ENCODE measurements at places on chromosomes 7 and 10. TPM values are rescaled to one million over a fixed set of nuclear protein-coding genes. Genes with fewer than 3 reads are reported as not detected.
A peak's percentile ranks its signal among the peaks of the same experiment; 100 is the strongest.

The PRSS2 gene
- total RNA-seq = not detected

The VAX1 gene
- total RNA-seq = not detected

The ZPBP gene
- not detected for total RNA-seq

DNA sequence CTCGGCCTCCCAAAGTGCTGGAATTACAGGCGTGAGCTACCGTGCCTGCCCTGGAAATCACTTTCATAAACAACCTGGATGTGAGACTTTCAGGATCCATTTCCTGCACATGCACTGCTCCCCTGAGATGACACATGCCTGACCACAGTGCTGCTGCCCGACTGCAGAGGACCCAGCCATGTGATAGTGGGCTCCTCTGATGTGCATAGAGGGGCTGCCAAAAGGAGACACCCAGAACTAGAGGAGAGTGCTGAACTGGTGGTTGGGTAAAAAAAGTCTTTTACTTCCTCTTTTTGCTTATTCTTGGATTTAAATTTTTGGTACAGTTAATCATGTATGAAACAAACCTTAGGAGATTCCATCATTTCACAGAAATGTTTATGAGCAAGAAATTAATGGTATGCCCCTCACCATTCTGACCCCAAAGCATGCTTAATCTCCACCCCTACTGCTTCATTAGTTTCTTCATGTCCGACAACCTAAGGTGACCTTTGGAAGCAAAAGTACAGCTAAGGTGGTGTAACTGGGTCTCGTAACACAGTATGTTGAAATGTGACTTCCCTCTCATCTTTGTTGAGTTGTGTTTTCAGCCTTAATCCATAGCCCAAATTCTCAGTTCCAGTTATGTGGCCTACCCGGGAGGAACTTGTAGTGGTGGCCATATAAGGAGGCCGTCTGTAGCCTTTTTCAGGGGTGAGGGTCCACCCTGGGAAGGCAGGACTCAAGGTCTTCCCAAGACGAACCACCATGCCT lies 111.1 kb downstream of the RNF216 start:
- H3K27ac ChIP-seq = no peak overlapping the region
- H3K4me3 ChIP-seq = no peak overlapping the region
- H3K4me1 ChIP-seq = peaks cover 19% of the 10 kb centered on the region

GRCh38 chr7:8260871-8261694 lies 884 bp downstream of the ICA1 start:
- H3K36me3 ChIP-seq = no peaks in the 10 kb centered on the region
- peak; percentile 63 for DNase-seq
- peaks cover 7% of the 10 kb centered on the region for H3K4me1 ChIP-seq
- no peaks in the 10 kb centered on the region for H3K27me3 ChIP-seq
- peak overlapping the region; percentile 84 for H3K4me3 ChIP-seq

DNA sequence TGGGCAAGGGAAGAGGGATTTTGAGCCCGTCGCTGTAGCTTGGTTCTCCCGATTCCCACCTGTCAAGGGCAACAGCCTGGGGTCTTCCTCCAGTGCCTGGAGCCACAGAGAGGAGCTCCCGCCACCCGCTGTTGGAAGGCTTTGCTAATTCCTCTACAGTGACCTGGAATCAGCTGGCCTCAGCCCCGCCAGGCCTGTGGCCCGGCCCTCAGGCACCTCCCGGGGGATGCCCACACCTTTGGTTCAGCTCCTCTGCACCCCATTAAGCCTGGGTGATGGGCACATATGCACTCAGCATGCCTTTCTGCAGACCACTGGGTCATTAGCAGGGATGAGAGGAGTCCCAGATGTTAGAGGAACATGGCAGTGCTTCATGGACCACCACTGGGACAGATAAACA lies 121.4 kb upstream of the MKI67 start:
- DNase-seq = no peak
- H3K36me3 ChIP-seq = no peaks in the 10 kb centered on the region

DNA sequence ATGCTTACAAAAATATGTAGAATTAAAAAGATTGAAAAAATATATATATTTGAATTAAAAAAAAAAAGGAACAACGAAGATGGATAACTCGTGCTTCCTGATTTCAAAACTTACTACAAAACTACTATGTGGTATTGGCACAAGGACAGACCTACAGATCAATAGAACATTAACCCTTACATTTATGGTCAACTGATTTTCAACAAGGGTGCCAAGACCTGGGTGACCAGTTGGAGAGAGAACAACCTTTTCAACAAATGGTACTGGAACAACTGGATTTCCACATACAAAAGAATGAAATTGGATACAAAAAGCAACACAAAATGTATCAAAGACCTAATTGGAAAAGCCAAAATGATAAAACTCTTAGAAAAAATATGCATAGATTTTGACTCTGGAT lies 10.1 kb downstream of the AP3M1 start:
- no peak overlapping the region for H3K27ac ChIP-seq
- no peak for DNase-seq
- no peak overlapping the region for H3K4me3 ChIP-seq
- H3K4me1 ChIP-seq = peaks cover 11% of the 10 kb centered on the region

DNA sequence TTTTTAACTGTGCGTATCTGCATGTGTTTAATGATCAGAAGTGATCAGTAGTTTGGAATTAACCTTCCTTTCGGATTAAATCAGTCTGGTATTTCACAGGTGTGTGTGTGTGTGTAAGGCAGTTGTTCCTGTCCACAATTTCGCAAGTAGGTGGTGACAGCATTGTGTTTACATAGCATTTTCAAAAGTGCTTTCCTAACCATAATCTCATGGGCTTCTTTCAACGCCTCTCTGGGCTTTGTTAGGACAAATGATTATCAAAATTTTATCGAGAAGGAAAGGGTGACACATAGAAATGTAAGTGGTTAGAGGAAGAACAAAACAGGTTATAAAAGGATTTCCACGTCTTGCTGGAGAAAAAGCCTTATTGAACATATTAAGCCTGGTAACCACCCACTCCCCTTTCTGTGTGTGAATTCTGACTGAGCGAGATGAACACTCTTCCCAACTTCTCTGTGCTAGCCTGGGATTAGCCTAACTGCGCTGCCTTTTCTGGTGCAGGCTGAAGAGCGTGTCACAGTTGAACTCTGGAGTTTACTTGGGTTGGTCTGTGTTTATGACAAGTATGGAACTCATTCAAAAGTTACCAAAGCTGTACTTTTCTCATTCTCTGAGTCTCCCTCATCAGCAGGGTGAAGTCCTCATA lies 292.3 kb upstream of the PITRM1 start:
- peak overlapping the region; percentile 4 for H3K27ac ChIP-seq
- H3K4me1 ChIP-seq = peaks cover 40% of the 10 kb centered on the region
- no peak for DNase-seq
- no peaks in the 10 kb centered on the region for H3K36me3 ChIP-seq
- H3K27me3 ChIP-seq = no peaks in the 10 kb centered on the region

- H3K36me3 ChIP-seq = peaks cover 5% of the 10 kb centered on the region
- peak overlapping the region; percentile 50 for H3K27ac ChIP-seq
- peak; percentile 56 for DNase-seq
- H3K4me3 ChIP-seq = peak overlapping the region; percentile 20
These were observed 36.9 kb downstream of the NET1 start for GRCh38 chr10:5449227-5449626.

GRCh38 chr10:44396671-44397191 lies 11.8 kb upstream of the CXCL12 start:
- no peak for DNase-seq
- H3K36me3 ChIP-seq = no peaks in the 10 kb centered on the region
- no peaks in the 10 kb centered on the region for H3K4me1 ChIP-seq
- H3K4me3 ChIP-seq = no peak overlapping the region
- no peak overlapping the region for H3K27ac ChIP-seq

- no peaks in the 10 kb centered on the region for H3K27me3 ChIP-seq
- no peak overlapping the region for H3K27ac ChIP-seq
- DNase-seq = no peak
- no peaks in the 10 kb centered on the region for H3K36me3 ChIP-seq
These were observed 149.3 kb downstream of the NXPH1 start for GRCh38 chr7:8582728-8583127.

DNA sequence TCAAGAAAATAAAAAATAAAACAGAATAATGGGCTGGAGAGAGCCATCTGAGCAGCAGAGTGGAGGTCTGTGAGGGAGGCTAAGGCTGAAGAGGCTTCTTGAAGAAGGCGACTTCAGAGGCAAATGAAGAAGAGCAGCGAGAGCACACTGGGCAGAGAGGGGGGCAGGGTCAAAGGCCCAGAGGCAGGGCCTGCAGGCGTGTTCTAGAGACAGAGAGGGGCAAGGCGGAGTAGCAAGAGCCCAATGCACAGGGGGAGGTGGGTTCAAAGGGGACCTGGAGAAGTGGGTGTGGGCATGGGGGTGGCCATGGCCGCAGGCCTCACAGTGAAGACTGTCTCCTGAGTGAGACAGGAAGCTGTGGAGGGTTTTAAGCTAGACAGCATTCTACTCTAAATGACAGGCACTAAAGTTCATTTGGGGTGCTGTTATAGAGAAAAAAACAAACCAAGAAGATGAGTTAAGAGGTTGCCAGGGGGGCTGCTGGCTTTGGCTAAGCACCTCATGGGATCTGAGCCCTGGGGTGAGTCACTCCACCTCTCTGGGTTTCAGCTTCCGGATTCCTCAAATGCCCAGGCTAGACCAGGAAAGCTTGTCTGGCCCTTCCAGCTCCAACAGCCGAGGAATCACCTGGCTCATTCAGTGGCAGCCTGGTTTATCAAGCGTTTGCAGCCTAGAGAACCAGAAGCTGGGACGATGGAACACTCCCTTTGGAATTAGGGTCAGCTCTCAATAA lies 81.7 kb downstream of the DLG5 start:
- no peaks in the 10 kb centered on the region for H3K36me3 ChIP-seq
- peak overlapping the region; percentile 89 for H3K27ac ChIP-seq
- H3K4me1 ChIP-seq = peaks cover 23% of the 10 kb centered on the region
- peak overlapping the region; percentile 18 for H3K4me3 ChIP-seq

GRCh38 chr10:24340883-24341282 lies 131.9 kb downstream of the KIAA1217 start:
- H3K27ac ChIP-seq = no peak overlapping the region
- no peak overlapping the region for H3K4me3 ChIP-seq
- H3K27me3 ChIP-seq = no peaks in the 10 kb centered on the region
- no peak for DNase-seq
- no peaks in the 10 kb centered on the region for H3K4me1 ChIP-seq
